ENCODE measurements at places on chromosomes 13 and 19.

DNA sequence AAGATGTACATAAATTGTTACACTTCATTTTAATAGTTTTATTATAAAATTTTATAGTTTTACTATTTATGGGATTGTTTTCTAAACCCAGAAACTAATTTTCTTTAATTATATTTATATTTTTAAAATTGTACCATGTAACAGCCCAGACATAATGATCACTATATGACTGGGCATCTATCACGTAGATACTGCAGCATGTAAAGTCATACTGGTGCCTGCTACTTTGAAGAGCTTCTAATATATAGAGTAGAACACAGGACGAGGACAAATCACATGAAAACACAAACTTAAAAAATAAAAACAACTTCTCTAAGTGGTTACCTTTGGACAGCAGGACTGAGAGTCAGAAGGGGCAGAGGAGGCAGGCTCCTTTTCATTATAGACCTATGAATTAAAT lies 5.3 kb downstream of the ELF1 start:
- no peak for DNase-seq

- DNase-seq = no peak
These were observed 10.4 kb downstream of the IGFLR1 start for GRCh38 chr19:35731779-35732405.

- no peak for DNase-seq
These were observed 127.2 kb upstream of the UBL3 start for GRCh38 chr13:29977476-29978120.

GRCh38 chr19:18989316-18989715 lies 44.0 kb downstream of the SUGP2 start:
- no peak for DNase-seq

DNA sequence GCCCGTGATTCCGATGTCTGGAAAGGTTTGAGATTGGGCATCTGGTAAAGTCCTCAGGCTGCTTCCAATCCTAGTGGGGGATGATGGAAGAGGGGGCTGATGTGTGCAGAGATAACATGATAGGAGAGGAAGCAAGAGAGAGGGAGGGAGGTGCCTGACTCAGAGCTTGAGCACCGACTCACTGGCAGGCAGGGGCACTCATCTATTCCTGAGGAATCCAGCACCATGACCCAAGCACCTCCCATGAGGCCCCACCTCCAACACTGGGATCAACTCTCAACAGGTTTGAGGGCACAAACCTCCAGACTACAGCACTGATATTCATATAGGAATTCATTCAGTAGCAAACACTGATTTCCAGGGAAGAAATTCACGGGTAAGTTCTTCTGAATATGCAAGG lies 5.6 kb upstream of the SIGLEC9 start:
- DNase-seq = no peak

DNA sequence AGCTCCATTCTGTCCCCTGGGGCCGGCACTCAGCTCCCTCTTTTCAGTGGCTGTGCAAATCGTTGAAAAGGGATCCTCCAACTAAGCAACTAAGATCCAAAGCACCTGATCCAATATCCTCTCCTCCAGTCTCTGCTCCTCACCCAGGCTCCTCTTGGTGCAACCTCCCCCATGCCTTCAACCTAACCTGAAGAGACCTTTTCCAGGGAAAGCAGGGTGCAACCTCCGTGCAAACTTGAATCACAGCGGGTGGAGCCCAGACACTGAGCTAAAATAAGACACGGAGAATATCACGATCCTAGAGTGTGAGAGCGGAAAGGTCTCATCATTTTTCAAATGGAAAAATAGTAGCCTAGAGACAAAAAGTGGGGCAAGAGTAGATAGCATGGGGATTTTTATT lies 8.3 kb downstream of the CACNG7 start:
- DNase-seq = no peak

- peak; percentile 84 for DNase-seq
These were observed 15.5 kb downstream of the MAST3 start for GRCh38 chr19:18112989-18113478.

- no peak for DNase-seq
These were observed 3.0 kb downstream of the ZMYM2 start for GRCh38 chr13:19961489-19961888.

DNA sequence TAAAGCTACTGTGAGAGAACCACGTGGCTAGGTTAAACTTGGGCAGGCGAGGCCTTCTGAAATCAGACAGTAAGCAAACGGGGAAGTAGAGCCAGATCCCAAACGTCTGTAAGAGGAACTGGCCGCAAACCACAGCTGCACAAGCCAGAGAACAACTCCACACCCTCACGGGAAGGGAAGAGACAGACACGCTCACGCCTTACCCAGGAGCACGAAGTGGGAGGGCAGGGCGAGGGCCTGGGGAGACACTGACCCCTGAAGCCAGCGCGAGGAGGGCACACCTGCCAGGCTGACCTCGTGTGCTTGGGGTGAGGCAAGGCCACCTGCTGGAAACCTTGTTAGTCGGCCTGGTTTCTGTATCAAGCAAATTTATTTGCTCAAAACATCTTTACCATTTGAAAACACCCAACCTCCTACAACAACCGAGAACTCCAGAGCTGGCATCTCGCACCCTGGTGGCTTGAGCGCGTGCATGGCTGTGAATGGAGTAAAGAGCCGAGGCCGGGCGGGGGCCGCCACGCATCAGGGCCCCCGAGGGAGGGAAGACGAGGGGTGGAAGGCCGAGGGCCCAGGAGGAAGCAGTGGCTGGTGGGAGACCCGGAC lies 7.3 kb downstream of the POLR2E start:
- DNase-seq = no peak

DNA sequence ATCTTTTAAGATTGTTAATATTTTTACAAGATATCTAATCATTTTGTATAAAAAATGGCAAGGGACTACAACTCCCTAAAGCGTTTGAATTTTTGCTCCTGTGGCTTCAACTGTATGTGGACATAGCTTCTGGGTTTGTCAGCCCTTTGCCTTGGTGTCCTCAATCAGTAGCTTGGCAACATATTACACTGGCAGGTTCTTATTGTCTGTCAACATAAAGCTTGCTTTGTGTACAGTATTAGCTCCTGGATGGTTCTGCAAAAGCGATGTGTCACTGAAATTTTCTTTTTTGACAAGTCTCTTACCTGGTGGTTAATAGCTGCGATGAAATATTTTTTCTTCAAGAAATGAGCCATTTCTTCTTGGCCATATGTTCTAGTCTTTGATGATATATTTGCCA lies 190.0 kb downstream of the HS6ST3 start:
- DNase-seq = no peak

GRCh38 chr13:21817878-21818277 lies 147.0 kb downstream of the FGF9 start:
- no peak for DNase-seq

- no peak for DNase-seq
These were observed 755 bp downstream of the SERTM1 start for GRCh38 chr13:36674337-36675212.

DNA sequence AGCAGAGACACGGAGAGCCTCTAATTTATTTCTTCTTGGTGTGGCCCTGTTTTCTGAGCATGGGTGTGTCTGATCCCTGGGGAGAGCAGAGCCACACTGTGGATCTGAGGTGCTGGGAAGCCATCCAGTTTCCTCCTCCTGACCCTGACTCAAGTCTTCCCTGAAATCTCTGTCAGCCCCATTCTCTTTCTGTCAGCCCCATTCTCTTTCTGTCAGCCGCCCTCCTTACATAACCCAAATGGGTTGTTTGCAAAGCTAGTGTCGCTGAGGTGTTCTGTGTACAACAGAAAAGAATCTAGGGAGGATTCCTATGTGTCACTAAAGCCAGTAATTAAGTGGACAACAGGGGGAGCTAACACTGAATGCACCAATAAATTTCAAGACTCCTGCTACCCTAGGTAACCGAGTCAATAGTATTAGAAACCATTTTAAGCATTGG lies 50.2 kb downstream of the LRCH1 start:
- DNase-seq = no peak

- DNase-seq = peak; percentile 95
These were observed 505 bp upstream of the ZIC2 start for GRCh38 chr13:99980824-99981734.

DNA sequence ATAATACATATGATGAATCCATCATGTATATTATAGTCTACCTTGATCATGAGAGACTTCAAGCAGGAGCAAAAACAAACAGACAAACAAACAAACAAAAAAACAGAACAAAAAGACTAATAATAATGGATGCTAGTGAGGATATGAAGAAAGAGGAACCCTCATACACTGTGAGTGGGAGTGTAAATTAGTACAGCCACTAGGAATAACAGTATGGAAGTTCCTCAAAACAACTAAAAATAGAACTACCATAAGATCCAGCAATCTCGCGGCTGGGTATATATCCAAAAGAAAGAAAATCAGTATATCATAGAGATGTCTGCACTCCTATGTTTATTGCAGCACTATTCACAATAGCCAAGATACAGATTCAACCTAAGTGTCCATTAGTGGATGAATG lies 7.0 kb upstream of the DLEU7 start:
- no peak for DNase-seq

DNA sequence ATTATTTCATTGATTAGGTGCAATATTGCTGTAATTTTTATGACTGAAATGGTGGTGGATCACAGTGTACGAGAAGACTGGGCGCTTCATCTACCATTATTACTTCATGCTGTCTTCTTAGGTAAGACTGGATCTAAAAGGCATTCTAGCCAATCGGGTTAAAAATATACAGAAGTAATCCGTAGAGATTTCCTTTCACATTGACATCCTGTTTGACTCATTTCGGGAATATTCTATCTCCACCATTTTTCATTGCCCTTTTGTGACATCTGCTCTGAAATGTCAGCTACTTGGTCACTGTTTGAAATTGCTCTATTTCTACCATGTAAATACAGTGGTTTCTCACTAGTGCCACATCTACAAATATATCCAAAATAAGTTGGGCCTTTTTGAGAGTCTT lies 90.2 kb downstream of the ZAR1L start:
- DNase-seq = no peak

GRCh38 chr13:38376546-38376945 lies 26.9 kb downstream of the UFM1 start:
- DNase-seq = no peak

DNA sequence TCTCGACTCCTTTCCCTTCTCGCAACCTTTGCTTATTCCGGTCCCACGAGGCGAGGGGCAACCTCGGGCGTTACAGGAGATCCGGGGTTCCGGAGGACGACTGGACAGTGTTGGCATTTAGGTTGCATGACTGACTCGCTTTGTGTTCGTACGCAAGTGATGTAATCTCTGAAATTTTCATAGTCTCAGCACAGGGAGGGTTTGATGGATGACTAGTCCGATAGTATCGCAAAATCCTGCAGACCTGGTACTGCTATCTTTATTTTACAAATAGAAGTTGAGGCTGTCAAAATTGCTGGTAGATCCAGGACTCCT lies 342 bp downstream of the DDX49 start:
- DNase-seq = no peak

- DNase-seq = no peak
These were observed 60.6 kb upstream of the SERP2 start for GRCh38 chr13:44312834-44313551.

DNA sequence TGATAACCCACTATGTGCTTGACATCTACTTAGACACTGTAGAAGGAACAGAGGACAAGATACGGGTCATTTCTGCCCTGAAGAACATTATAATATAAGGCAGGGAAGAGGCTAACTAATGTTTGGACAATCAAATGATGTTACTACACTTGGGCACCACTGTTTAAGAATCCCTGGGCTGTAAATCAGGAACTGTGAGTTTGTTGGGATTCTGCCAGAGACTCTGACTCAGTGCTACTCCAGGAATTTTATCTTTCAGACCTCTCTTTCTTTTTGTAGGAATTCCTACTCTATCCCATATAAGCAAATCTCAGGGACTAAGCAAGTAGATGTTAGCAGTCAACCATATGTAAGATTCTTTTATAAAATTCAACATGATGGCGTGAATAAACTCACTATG lies 3.1 kb upstream of the ZNF471 start:
- DNase-seq = peak; percentile 29

GRCh38 chr13:33394294-33394932 lies 108.9 kb upstream of the STARD13 start:
- DNase-seq = no peak

GRCh38 chr13:47218611-47219010 lies 321.8 kb upstream of the HTR2A start:
- no peak for DNase-seq

- DNase-seq = peak; percentile 64
These were observed 27.3 kb upstream of the EDDM13 start for GRCh38 chr19:56245121-56245740.

- DNase-seq = no peak
These were observed 480.5 kb upstream of the SLITRK1 start for GRCh38 chr13:84362777-84363176.

GRCh38 chr13:25463496-25463895 lies 91.7 kb downstream of the ATP8A2 start:
- DNase-seq = peak; percentile 19

DNA sequence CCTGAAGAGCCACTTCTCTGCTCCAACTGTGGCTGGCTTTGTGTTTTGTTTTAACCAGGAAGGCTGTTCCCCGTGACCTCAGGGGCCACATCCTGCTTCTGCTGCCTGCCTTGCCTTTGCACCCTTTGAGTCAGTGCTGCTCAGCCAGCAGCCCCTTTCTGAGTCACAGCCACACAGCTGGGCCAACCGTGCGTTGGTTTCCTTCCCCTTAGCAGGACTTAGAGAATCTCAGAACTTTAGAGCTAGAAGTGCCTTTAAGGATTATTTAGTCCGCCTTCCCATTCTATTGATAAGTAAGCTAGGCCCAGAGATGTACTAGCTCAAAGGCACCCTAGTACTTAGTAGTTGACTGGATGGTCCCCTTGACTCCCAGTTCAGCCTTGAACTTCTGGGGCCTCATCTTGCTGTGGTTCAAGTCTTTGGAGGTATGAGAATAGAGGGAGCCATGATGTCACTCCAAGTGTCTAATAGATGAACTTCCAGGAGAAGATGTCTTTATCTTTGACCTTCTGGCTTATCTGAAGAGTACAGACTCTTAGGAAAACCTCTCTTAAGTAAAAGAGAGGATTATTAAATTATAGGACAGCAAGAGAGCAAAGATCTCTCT lies 8.0 kb downstream of the RGCC start:
- peak; percentile 74 for DNase-seq

DNA sequence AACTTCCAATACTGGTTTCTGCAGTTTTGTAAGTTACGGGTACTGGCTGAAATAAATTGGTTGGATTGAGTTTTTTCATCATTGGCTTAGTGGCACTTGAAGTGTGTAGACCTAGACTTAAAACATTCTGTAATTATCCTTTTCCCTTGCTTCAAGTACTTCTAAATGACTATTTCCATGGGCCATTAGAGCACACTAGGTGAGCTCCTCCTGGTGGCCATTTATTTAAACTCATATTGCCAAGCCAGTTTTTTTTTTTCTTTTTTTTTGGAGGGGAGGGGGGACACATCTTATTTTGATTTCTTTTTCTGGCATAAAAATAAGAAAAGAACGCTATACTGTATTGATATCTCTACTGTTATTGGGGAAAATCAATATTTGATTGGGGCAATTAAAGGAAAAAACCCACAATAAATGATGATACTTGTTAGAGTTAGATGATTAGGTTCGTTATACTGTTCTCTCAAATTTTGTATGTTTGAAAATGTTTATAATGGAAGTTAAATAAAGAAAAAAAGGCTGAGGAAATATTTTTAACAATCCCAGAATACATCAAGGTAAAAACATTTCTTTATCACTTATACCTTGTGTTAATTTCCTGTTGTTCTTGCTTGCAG lies 82.9 kb downstream of the PDS5B start:
- no peak for DNase-seq

GRCh38 chr13:75550159-75550567 lies 572 bp downstream of the UCHL3 start:
- peak; percentile 44 for DNase-seq

GRCh38 chr19:55206664-55207500 lies 2.4 kb downstream of the PTPRH start:
- peak; percentile 99 for DNase-seq

Data from H54 (cell line).